ENCODE measurements at places on chromosomes 13 and 19.

DNA sequence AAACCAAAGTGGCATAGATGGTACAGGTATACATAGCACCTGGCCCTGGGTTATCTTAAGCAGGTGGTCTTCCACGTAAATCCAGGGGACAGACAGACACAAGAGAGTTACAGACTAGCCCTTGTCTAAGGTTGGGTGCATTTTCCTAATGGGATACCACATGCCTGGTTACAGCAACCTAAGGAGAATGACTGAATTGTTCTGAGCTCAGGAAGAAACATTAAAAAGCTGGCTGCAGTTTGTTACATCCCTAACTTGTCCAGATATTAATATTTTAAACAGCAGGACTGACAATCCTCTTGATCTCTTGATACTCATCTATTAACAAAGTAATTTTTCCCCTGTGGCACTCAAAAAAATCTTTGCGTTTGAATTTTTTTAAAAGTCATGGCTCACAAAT is 102.2 kb upstream of the SERP2 start:
- no peaks in the 10 kb centered on the region for H3K27me3 ChIP-seq
- H3K4me3 ChIP-seq, result no peak overlapping the region
- DNase-seq, result no peak
- peak overlapping the region; percentile 54 for H3K27ac ChIP-seq
- no peaks in the 10 kb centered on the region for H3K36me3 ChIP-seq
- peaks cover 47% of the 10 kb centered on the region for H3K4me1 ChIP-seq

GRCh38 chr19:36392916-36393673 is 14.1 kb upstream of the ZFP14 start:
- DNase-seq, result no peak
- H3K27ac ChIP-seq, result no peak overlapping the region

- H3K36me3 ChIP-seq, result no peaks in the 10 kb centered on the region
- DNase-seq, result no peak
- no peak overlapping the region for H3K27ac ChIP-seq
- H3K27me3 ChIP-seq, result no peaks in the 10 kb centered on the region
These were observed 516.3 kb upstream of the HTR2A start for GRCh38 chr13:47413112-47413511.

DNA sequence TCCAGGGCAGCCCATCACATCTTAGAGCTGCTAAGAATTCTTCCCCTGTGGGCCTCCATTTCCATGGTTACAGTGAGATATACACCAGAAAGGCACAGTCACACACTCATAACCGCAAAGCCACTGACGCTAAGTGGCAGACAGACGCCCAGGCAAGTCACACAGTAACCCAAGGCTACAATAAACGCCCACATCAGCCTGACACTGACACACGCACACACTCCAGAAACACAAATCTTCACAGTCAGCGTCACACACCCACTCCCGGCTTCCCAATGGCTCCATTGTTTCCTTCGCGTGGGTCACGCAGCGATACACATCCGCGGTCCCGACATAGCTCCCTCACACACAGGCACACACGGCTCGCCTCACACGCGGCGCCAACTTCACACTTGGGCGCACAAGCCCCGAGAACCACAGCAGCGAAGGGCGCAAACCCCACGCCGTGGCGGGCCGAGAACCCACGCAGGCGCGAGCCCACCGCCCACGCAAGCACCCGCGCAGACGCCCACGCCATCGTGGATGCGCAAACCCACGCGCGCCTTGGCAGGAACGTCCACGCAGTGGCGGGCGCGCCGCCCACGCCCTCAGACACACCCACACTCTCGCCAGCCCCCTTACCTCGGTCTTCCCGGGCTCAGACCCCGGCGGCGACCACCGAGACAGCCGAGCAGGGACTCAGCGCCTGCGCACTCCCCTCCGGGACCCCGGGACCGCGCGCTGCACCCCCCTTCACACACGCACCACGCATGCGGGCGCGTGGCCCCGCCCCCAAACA is at the start of gene ZNF667:
Gene ZNF667 (minus strand): TSS at position 695 of the 778 bp plus-strand sequence. CDS start 14,975 bp downstream, outside the sequence.
- peak; percentile 69 for DNase-seq
- H3K36me3 ChIP-seq, result no peaks in the 10 kb centered on the region
- no peaks in the 10 kb centered on the region for H3K4me1 ChIP-seq
- peaks cover 26% of the 10 kb centered on the region for H3K27me3 ChIP-seq
- H3K4me3 ChIP-seq, result peak within 1 kb of the TSS; percentile 60
- H3K27ac ChIP-seq, result peak within 1 kb of the TSS; percentile 57

DNA sequence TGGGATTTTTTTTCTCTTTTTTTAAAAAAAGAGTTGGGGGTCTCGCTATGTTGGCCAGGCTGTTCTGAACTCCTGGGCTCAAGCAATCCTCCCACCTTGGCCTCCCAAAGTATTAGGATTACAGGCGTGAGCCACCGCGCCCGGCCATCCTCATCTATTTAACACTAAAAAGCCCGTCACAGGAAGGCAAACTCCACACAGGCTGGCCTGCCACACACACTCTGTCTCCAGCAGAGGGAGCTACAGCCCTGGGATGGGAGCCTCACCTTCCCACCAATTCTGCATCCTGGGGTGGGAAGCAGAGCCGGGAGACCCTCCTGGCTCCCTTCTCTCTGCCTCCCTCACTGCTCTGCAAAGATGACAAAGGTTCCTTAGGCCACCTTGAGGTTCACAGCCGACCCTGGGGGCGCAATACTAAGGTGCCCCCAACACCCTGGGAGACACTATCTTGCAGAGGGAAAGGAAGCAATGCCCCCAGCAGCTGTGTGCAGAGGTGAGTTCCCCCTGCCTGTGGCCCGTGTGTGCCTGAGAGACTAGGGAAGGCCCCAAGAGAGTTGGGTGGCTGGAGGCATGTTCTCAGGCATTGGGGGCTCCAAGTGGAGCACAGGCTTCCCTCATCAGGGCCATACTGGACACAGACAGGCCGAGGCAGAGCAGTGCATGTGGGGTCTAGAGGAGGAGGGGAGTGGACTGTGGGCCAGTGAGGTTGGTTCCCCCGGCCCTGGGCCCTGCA is 27.4 kb upstream of the TIMM44 start:
- no peaks in the 10 kb centered on the region for H3K4me1 ChIP-seq
- no peaks in the 10 kb centered on the region for H3K27me3 ChIP-seq
- no peak overlapping the region for H3K27ac ChIP-seq
- H3K4me3 ChIP-seq, result no peak overlapping the region
- no peaks in the 10 kb centered on the region for H3K36me3 ChIP-seq

DNA sequence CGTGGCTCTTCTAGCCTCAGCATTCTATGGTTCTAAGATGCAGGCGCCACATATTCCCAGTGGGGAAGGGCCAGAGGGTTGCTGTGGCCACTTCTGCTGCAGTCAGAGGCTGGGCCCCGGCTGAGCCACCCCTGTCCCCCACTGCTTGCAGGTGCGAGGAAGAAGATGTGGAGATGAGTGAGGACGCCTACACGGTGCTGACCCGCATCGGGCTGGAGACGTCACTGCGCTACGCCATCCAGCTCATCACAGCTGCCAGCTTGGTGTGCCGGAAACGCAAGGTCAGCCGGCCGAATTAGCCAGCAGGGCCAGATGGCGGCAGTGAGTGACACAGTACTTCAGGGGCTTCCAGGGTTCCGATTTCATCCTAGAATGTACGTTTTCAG is 2.0 kb downstream of the LHB start:
- no peaks in the 10 kb centered on the region for H3K36me3 ChIP-seq
- peaks cover 28% of the 10 kb centered on the region for H3K27me3 ChIP-seq
- peaks cover 11% of the 10 kb centered on the region for H3K4me1 ChIP-seq
- DNase-seq, result no peak
- no peak overlapping the region for H3K27ac ChIP-seq
- H3K4me3 ChIP-seq, result no peak overlapping the region

- no peak for DNase-seq
- H3K36me3 ChIP-seq, result no peaks in the 10 kb centered on the region
- H3K27ac ChIP-seq, result no peak overlapping the region
- H3K4me3 ChIP-seq, result no peak overlapping the region
- no peaks in the 10 kb centered on the region for H3K4me1 ChIP-seq
These were observed 36.5 kb upstream of the ZNRF4 start for GRCh38 chr19:5418677-5419076.

GRCh38 chr19:18086590-18087138 is at the start of gene IL12RB1:
TSS of gene IL12RB1 (minus strand) at chr19:18086934. CDS start at chr19:18086823, 111 bp downstream.
- H3K4me1 ChIP-seq, result peaks cover 57% of the 10 kb centered on the region
- H3K4me3 ChIP-seq, result no peak within 1 kb of the TSS
- no peaks in the 10 kb centered on the region for H3K36me3 ChIP-seq
- DNase-seq, result no peak
- H3K27me3 ChIP-seq, result no peaks in the 10 kb centered on the region
- H3K27ac ChIP-seq, result peak within 1 kb of the TSS; percentile 97

GRCh38 chr19:32662186-32662585 is 12.8 kb downstream of the ANKRD27 start:
- H3K27ac ChIP-seq, result no peak overlapping the region
- H3K4me3 ChIP-seq, result no peak overlapping the region
- DNase-seq, result no peak
- peaks cover 23% of the 10 kb centered on the region for H3K36me3 ChIP-seq
- no peaks in the 10 kb centered on the region for H3K27me3 ChIP-seq

GRCh38 chr13:98333486-98333885 is 156.4 kb upstream of the RNF113B start:
- H3K27me3 ChIP-seq, result no peaks in the 10 kb centered on the region
- H3K36me3 ChIP-seq, result no peaks in the 10 kb centered on the region
- H3K4me1 ChIP-seq, result no peaks in the 10 kb centered on the region
- no peak for DNase-seq
- H3K4me3 ChIP-seq, result no peak overlapping the region

GRCh38 chr19:6479836-6480398 is 1.7 kb downstream of the DENND1C start:
- H3K4me1 ChIP-seq, result peaks cover 14% of the 10 kb centered on the region
- no peak for DNase-seq
- H3K36me3 ChIP-seq, result no peaks in the 10 kb centered on the region
- no peak overlapping the region for H3K27ac ChIP-seq

DNA sequence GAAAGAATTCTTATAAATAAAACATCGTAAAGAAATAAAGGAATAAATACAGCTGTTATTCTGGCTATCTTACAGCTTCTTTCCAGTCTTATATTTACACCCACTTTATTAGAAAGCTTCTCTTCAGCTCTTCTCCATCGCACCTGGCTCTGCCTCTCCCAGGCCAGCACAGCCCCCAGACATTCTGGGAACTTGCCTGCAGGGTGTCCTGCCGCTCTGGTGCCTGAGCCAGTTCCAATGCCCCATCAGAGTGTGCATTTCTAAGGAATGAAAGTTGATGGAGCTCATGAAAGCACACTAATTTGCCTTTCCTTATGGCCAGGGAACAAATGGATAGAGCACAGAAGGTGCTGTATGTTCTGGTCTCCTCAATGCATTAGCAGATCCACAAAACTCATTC is 68.7 kb downstream of the MIPEP start:
- H3K4me3 ChIP-seq, result no peak overlapping the region
- DNase-seq, result no peak
- H3K27ac ChIP-seq, result no peak overlapping the region
- H3K4me1 ChIP-seq, result no peaks in the 10 kb centered on the region
- H3K27me3 ChIP-seq, result no peaks in the 10 kb centered on the region

DNA sequence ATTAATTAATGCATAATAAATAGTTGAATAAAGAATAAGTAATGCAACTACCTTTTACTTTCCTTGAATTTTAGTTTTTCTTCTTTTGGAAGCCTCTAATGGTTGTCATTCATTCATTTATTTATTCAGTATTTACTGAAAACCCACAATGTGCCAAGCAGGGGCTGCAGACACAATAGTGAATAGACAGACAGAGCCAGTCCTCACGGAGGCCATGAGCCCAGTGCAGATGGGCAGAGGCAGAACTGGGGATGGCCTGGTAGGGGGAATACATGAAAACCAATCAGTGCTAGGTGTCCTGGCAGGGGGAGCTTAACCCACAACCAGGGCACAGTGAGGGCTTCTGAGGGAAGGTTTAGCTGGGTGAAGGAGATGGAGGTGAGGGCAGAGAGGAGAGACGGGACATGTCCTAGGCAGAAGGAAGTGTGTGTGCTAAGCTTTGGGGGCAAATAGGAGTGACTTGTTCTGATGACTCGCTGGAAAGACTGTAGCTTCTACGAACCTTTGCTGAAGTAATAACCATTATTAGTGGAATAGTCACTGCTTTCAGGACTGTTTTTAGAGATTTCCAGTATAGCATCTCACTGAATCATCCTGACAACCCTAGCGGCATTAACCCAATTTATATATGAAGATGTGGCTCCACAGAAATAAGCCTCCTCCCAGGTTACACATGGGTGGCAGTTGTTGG is 55.9 kb downstream of the ERCC5 start:
- H3K36me3 ChIP-seq, result no peaks in the 10 kb centered on the region
- H3K4me3 ChIP-seq, result no peak overlapping the region
- no peaks in the 10 kb centered on the region for H3K27me3 ChIP-seq
- no peak for DNase-seq

DNA sequence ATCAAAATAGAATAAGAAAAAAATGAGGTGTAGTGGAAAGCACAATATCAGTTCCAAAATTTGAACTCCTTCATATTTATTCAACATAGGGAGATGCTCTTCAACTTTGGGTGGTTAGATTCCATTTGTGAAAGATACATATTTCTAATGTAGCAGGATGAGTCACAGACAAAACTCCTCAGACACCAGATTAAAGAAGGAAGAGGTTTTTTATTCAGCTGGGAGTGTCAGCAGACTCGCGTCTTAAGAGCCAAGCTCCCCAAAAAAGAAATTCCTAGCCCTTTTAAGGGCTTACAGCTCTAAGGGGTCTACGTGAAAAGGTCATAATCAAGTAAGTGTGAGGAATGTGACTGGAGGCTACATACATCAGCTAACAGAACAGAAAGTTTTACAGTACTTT is 6.8 kb upstream of the ZNF765 start:
- DNase-seq, result no peak
- H3K27me3 ChIP-seq, result no peaks in the 10 kb centered on the region
- no peak overlapping the region for H3K27ac ChIP-seq
- no peaks in the 10 kb centered on the region for H3K36me3 ChIP-seq

GRCh38 chr13:53041968-53042516 is 13.4 kb downstream of the OLFM4 start:
- no peak for DNase-seq
- H3K27me3 ChIP-seq, result no peaks in the 10 kb centered on the region
- no peak overlapping the region for H3K4me3 ChIP-seq
- no peak overlapping the region for H3K27ac ChIP-seq
- no peaks in the 10 kb centered on the region for H3K36me3 ChIP-seq

DNA sequence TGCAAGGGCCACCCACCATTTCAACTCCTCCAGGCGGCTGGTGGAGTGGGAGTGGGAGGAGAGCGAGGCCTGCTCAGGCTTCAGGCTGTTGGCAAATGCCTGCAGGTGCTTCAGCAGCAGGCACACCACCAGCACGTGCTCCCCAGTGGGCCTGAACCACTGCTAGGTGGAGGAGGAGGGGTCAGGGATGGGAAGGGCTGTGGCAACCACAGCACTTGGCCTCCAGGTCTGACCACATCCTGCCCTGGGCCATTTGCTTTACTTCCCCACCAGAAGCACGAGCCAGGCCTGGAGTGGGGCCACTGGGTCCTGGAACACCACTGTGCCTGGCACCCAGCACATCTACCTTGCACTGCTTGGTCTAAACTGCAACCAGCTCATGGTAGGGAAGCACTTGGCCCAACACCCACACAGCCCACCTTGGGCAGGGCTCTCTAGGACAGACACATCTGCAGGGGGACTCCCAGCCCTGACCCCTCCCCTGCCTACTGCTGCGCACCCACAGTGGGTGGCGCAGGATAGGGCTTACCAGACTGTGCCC is 26.2 kb downstream of the TUBA3C start:
- no peak for DNase-seq
- no peaks in the 10 kb centered on the region for H3K36me3 ChIP-seq
- peaks cover 11% of the 10 kb centered on the region for H3K4me1 ChIP-seq
- no peak overlapping the region for H3K4me3 ChIP-seq
- H3K27me3 ChIP-seq, result no peaks in the 10 kb centered on the region

- H3K27ac ChIP-seq, result peak overlapping the region; percentile 53
- H3K4me1 ChIP-seq, result no peaks in the 10 kb centered on the region
These were observed 76.8 kb downstream of the FREM2 start for GRCh38 chr13:38763446-38764381.
